Panc1 (cell line): ENCODE measurements at places on chromosomes 7 and 10. TPM values are rescaled to one million over a fixed set of nuclear protein-coding genes. Genes with fewer than 3 reads are reported as not detected.

DNA sequence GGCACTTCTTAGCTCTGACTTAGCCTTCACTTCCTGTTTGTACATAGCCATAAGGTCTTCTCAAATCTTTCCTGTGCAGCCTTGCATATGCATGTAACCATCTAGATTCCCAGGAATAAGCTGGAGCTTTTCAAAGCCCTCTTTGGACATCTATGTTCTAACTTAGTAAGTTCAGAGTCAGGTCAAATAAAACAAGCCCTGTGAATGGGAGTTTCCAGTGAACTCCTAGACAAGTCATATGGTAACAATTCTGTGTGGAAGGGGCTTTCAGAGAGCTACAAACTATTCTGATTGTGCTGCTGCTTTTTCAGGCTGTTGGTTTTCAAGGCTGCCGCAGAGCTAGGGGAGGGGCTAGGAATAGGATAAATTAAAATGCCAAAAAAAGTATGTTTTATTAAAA, 208.4 kb upstream of the AKR1E2 start:
- no peak for DNase-seq

DNA sequence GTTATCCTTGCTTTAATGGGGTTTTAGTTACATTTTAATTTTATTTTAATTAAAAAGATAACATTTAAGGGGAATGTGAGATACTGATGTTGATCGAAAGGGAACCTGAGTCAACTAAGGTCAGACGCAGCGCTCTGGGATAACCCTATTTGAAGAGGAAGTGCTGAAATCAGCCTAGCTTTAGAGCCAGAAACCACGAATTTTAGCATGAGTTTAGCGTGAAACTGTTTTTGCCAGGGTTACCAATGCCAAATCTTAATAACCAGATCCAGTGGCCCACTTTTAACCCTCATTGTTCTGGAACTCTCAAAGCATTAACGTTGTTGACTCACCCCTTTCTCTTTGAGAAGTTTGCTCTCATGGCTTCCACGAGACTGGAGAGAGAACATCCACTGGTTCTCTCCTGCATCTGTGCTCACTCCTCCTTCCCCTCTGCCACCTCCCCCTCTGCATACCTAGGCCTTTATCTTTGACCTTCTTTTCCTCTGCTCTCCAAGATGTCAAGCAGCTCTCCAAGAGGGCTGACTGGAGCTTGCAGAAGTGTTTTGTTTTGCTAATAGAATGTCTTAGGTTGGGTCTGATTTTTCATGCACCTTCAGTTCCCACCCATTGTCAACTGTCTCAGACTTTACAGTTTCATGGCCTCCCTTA, 198.3 kb upstream of the CELF2 start:
- no peak for DNase-seq

DNA sequence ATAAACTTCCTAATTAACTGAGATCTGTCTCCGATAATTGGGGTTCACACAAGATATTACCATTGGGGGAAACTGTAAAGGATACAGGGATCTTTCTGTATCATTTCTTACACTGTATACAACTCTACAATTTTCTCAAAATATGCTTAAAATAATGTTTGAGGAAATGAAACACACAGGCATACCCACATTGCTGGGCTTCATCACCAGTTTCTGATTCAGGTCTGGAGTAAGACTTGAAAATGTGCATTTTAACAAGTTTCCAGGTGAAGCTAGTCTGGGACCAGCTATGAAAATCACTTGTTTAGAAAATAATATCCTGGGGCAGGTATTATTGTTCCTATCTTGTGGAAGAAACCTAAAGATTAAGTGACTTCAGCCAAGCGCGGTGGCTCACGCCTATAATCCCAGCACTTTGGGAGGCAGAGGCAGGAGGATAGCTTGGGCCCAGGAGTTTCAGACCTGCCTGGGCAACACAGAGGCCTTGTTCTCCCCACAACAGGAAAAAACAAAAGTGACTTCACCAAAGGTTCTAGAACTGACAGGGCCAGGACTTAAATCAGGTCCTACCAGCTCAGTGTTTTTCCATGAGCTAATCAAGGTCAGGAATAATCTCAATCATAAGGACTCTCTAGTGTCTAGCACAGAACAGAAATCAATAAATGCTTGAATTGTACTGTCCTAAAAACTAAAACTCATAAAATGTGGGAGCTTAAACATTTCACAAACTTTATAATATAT, 12.6 kb downstream of the TOMM7 start:
- no peak for DNase-seq

DNA sequence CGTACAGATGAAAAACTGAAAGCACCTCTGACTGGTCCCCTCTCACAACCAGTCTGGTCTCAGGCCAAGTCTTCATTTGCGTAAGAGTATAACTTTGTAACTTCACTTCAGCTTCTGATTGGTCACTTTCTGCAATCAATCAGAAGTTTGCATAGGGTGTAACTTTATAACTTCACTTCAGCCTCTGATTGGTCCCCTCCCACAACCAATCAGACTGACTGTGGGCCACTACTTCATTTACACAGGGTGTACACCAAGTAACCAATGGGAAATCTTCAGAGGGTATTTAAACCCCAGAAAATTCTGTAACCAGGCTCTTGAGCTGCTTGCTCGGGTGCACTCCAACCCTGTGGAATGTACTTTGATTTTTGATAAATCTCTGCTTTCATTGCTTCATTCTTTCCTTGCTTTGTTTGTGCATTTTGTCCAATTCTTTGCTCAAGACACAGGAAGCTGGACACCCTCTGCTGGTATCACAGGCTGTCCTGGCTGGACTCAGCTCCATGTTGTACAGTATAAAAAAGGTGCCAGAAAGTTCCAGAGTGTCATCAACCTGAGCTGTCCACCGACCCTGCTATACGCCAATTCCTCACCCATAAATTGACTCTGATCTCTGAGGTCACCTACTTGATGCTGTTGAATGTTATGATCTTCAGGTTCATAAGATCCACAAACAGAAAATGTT, 74.5 kb downstream of the COBL start:
- DNase-seq = no peak

DNA sequence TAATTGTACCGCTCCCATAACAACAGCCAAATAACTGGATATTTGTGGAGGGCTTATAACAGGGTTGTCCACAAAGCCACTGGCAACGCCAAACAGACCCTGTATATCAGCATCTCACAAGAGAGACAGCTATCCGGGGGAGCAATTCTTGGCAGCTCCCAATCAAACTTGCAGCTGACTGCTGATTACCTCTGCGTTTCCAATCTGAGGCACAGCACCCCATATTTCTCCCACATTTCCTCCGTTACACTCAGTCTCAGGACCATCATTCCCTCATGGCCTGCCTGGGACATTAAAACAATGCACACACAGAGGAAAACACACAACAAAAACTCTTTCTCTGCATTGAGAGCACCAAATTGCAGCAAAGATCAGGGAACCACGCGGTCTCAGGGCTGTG, 67.8 kb upstream of the SDK1 start:
- DNase-seq = no peak

DNA sequence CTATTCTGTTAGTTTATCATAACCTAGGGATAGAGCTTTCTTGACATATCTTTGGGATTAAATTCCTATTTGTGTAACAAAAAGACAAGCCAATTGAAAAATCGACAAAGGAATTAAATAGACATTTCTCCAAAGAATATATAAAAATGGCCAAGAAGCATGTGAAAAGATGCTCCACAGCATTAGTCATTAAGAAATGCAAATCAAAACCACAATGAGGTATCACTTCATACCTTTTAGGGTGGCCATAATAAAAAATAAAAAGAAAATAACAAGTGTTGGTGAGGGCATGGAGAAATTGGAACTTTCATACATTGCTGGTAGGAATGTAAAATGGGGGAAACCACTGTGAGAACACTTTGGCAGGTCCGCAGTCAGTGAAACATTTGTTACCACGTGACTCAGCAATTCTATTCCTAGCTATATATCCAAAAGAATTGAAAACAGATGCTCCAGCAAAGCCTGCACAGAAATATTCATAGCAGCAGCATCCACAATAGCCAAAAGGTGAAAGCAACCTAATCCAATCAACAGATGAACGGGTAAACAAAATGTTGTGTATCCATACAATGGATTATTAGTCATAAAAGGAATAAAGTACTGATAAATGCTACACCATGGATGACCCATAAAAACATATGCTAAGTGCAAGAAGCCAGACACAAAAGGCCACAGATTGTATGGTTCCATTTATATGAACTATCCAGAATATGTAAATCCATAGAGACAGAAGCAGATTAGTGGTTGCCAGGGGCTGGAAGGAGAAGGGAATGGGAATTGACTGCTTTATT, 20.5 kb downstream of the SPAG6 start:
- DNase-seq = no peak

RNF133 gene
- total RNA-seq = not detected
